ENCODE measurements at places on chromosomes 4 and X. TPM values are rescaled to one million over a fixed set of nuclear protein-coding genes. Genes with fewer than 3 reads are reported as not detected.

POLA1 gene
- total RNA-seq: 48.4 TPM

PNMA3 gene
- 1.9 TPM for total RNA-seq

- DNase-seq: no peak
These were observed 270.6 kb downstream of the BANK1 start for GRCh38 chr4:102061133-102061532.

DNA sequence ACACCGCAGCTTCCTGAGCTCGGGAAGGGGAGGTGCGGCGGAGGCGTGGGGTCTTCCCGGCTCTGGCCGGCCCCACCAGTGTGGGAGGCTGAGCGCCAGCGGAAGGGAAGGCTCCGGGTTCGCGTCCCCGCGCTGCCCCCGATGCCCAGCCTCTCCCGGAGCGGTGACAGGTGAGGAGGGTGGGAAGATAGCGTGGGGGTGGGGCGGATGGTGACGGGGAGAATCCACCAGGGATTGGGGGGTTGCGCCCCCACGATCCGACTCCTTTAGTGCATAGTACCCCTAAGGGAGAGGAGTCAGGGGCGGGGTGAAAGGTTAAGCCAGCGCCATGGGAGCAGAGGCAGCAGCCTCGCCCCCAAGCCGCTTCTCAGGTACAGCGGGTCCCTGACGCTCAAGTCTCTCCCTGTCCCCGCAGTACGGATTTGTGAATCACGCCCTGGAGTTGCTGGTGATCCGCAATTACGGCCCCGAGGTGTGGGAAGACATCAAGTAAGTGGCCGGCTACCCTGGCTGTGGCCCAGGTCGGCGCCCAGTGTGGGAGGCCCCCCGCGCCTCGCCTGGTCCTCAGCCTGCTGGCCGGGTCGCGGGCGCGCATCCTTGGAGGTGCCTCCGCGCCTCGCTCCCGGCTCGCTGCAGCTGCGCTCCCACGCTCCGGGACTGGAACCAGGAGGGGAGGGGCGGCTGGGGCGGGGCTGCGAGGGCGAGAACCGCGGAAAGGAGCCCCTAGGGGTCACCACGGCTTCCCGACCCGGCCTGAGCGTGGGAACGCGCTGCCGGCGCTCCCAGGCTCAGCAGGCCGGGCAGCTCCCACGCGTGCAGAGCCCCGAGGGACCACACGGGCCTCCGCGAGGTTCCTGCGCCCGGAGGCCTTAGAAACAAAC lies 791 bp downstream of the GUCY1B1 start:
- DNase-seq: peak; percentile 8

GRCh38 chrX:41449615-41450014 lies 2.5 kb downstream of the NYX start:
- DNase-seq: no peak

DNA sequence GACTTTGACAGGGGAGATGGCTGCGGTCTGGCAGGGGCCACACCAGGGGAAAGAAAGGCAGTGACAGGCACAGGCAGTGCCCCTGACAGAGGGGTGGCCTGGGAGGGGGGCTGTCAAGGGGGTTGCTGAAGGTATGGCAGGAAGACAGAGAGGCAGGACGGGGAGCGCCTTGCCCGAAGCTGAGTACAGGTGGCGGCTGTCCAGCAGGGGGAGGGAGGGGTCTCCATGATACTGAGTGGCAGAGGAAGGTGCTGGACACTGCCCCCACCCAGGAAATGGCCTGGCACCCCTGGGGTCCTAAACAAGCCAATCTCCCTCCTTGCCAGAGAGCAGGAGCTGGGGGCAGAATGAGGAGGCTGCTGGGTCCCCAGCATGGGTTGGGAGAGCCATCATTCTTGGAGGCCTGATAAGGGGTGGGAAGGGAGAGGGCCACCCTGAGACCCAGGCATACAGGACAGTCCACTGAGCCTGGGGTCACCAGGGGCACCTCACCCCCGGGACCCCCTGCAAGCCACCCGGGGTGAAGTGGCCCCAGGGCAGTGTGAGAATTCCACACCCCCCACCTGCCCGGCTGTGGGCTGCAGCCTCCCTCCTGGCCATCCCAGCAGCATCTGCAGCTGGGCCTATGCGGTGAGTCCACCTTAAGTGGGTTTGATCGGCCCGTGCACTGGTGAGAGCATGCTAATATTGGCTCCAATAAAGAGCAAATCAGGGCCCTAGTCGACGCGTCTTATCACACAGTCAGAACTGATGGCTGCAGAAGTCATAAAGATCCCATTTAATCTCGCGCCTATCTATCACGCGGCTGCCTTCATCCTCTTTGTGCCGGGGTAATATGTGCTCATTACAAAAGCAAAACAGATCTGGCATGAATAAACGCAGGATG lies 108.5 kb downstream of the FAM53A start:
- DNase-seq: no peak

DNA sequence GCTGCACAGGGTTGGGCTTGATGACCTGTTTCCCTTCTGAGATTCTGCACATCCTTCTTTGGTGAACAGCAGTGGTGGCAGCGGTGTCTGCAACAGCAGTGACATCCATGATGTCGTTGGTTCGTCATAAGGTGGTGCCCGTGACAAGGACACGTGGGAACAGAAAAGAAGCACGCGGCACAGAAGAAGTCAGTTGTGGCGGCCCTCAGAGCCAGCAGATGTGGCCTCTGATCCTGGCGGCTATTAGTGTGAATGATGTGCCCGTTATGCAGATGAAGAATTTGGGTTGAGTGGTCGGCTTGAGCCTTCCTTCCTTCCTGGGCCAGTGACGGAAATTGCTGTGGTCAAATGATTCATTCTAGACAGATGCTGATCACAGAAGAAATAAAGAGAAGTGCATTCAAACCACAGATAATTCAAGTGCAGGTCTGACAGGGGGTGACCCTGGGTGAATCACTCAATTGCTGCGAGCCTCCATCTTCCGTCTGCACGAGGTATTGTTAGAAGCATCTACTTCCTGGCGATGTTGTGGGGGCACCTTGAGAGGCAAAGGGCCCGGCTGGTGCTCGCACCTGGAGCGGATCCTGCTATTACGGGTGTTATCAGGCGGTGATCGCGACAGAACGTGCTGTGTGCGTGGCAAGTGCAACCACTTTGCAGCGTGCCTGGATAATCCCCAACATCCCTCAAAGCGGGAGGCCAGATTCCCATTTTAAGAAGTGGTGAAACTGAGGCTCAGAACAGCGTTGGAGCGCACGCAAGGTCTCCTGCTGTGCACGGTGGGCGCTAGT lies 215.2 kb upstream of the PSAPL1 start:
- DNase-seq: peak; percentile 58

GRCh38 chrX:6667048-6667768 lies 132.3 kb upstream of the VCX3A start:
- DNase-seq: no peak

GRCh38 chrX:118839334-118839958 lies 15.8 kb downstream of the ZCCHC12 start:
- peak; percentile 74 for DNase-seq

Measured in activated naive CD8-positive, alpha-beta T cell treated with anti-CD3 and anti-CD28 coated beads for 36 hours (primary cell).